ENCODE measurements at places on chromosomes 2 and 18.
A peak's percentile ranks its signal among the peaks of the same experiment; 100 is the strongest.

DNA sequence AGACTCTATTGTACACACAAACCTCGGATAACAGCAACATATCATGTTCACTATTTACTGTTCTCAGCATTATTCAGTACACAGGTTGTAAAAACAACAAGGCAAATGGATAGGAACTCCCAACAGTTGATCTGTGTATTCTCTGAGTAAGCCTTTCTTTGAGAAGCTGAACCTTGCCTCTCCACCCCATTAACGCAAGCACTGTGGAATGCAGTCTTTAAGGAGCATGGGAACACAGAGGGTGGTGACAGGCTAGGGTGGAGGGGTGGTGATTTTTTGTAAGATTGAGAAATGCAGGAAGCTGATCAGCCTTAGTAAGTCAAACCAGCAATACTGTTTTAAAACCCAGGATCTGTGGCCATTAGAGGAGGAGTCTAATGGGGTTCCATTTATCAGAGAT is 19.6 kb upstream of the SERPINB11 start:
- DNase-seq, result no peak

GRCh38 chr2:222861411-222862105 is 722 bp downstream of the ACSL3 start:
- DNase-seq, result peak; percentile 84

GRCh38 chr18:63749489-63749888 is 25.7 kb upstream of the SERPINB7 start:
- DNase-seq, result no peak

DNA sequence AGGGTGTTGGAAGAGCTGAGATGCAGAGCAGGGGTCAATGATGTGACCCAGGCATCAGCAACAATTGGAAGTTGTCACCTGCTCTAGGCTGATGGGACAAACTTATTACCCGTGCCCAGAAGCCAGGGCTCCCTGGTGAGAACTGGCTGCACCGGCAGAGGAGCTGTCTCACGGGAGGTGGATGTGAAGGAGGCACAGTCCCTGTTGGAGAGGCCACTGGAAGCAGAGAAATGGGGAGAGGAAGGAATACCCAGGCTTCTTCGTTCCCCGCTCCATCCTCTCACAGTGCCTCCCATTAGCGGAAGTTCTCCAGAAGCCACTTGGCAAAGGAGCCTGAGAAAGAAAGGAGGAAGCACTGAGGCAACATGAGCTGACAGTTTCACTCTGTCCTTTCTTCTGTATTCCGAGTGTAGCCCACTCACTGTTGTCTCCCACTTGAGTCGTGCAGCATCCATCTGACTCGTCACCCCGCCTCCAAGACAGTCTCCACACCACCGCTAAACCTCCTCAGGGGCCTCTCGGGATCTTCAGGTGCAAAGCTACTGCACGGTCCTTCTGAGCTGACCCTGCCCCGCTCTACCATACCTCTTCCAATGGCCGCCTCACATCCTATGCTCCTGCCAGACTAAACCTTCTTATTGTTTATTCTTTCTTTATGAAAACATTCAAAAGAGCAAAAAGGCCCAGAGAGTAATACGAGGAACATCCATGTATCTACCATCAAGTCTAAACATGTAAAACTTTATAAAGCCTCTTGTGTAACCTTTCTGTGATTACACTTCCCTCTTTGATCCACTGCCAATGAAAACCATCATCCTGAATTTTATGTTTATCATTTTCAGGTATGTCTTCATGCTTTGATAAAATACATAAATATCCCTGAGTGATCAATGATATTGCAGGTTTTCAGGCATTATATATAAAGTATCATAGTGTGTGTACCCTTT is 19.1 kb upstream of the AFTPH start:
- no peak for DNase-seq

GRCh38 chr2:219079417-219079816 is 18.7 kb upstream of the IHH start:
- DNase-seq, result no peak

DNA sequence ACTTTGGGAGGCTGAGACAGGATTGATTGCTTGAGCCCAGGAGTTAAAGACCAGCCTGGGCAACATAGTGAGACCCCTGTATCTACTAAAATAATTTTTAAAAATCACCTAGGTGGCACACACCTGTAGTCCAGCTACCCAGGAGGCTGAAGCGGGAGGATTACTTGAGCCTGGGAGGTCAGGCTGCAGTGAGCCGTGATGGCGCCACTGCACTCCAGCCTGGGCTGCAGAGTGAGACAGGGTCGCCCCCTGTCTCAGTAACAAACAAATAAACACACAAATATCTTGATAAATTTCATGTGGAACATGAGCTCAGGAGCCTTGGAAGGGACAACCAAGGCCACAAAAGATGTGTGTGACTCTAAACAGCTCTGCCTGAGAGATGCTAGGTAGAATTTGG is 11.7 kb upstream of the ANKRD53 start:
- DNase-seq, result no peak

DNA sequence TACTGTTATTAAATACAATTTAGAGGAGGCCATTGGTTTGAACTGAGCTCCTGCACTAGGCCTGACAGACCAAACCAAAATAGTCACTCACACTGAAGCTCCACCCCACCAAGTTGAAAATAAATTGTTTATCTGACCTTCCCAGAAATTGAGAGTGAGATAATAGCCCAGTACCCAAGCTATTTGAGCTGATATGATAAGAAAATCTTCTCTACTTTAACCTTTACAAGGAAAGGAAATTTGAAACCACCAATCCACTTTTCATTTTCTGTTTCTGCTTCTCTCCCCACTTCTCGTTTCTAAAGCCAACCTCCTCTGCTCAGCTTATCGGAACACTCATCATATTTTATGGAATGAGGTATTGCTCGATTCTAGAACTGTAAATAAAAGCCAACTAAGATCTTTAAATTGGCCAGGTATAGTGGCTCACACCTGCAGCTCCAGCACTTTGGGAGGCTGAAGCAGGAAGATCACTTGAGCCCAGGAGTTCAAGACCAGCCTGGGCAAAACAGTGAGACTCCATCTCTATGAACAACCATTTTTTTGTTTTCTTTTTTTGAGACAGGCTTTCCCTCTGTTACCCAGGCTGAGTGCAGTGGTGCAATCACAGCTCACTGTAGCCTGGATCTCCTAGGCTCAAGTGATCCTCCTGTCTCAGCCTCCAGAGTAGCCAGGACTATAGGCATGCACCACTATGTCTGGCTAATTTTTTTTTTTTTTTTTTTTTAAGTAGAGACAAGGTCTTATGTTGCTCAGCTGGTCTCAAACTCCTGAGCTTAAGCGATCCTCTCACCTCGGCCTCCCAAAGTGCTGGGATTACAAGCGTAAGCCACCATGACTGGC is 13.3 kb upstream of the GALM start:
- DNase-seq, result peak; percentile 72
